NCI-H2029 treated with DMSO at 0.1 percent for 48 hours (cell line): ENCODE measurements at places on chromosomes 4 and X.

- no peak for DNase-seq
Measured at GRCh38 chr4:37445023-37445422, 200.5 kb downstream of the NWD2 start.

- DNase-seq: no peak
Measured at GRCh38 chrX:131729295-131729694, 185.4 kb downstream of the OR13H1 start.

GRCh38 chr4:86036736-86037135, 323.1 kb downstream of the MAPK10 start:
- DNase-seq: peak; percentile 72

- DNase-seq: no peak
Measured at GRCh38 chr4:150974750-150975149, 40.3 kb downstream of the LRBA start.

DNA sequence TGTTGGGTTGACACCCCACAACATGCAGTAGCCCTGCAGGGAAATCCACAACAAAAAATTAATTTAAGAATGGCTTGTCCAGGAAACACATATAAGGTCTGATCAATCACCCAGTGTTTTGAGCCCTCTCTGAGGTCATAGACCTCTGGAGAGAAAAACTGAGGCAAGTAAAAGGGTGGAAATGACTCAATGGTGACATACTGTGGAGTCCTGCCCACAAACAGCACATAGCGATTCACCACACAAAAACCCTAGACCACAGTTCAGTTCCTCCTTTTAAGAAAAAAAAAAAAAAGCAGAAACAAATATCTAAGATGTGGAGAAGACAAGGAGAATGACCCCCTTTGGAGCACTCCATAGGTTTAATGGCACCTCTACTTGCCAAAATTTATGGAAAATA, 2691.0 kb downstream of the PCDH7 start:
- no peak for DNase-seq

- DNase-seq: no peak
Measured at GRCh38 chr4:21738821-21739220, 209.8 kb downstream of the KCNIP4 start.

DNA sequence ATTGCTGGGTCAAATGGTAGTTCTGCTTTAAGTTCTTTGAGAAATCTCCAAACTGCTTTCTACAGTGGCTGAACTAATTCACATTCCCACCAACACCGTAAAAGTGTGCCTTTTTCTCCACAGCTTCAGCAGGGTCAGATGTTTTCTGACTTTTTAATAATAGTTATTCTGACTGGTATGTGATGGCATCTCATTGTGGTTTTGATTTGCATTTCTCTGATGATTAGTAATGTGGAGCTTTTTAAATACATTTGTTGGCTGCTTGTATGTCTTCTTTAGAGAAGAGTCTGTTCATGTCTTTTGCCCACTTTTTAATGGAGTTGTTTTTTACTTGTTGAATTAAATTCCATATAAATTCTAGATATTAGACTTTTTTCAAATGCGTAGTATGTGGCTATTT, 257.5 kb upstream of the ANKRD50 start:
- DNase-seq: no peak

DNA sequence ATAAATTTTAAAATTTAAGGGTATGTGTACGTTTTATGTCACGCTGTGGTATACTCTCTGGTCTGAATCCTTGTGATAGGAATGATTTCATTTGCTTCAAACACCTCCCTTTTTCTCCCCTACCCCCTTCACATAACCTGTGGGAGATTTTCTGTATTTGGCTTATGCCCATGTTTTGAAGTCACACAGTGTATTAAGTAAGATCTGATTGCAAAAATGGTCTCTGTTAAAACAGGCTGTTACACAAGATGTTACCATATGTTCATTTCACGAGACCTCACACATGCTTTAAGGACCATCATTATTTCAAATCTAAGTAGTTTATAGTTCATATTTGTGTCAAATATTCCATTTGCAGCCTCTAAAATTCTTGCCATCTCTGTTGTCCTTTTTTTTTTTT, 63.5 kb downstream of the TMEM131L start:
- no peak for DNase-seq

GRCh38 chr4:83536362-83537272, 709 bp downstream of the GPAT3 start:
- no peak for DNase-seq

- no peak for DNase-seq
Measured at GRCh38 chr4:136457577-136457976, 1074.7 kb downstream of the PCDH18 start.

DNA sequence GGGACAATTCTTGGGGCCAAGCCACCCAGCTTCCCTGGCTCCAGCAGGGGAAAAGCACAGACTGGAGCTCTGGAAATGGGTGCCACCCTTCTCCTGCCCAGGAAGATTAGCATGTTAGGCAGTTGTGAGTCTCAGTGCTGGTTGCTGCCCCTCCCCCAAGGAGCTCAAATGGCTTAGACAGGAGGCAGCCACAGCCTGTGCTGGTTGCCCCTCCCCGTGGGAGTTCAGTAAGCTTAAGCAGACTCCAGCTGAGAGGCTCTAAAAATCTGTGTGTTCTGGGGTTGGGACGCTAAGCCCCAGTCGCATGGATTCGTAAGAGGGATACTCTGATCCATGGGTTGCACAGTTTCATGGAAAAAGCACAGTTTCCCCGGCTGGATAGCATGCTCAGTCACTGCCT, 92.7 kb upstream of the NDST3 start:
- no peak for DNase-seq

GRCh38 chrX:111867236-111867635, 8.7 kb upstream of the TRPC5OS start:
- DNase-seq: no peak

DNA sequence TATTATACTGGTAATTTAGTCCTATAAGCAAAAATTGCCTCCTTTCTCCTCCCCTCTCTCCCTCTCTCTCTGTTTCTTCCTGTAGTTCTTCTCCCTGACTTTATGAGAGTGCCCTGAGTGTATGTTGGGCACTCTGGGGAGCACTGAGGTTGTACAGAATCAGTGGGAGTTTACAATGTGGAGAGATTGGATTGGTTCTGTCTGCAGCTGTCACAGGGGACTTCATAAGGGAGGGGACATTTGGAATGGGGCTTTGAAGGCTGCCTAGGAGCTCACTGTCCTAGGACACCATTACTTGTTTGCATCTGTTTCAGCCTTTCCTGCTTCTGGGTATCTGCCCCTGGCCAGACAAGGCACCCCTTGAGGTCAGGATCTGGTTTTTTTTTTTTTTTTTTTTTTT, 22.9 kb downstream of the SH3TC1 start:
- no peak for DNase-seq

GRCh38 chr4:1166509-1167243, 5.7 kb downstream of the SPON2 start:
- DNase-seq: no peak

- no peak for DNase-seq
Measured at GRCh38 chr4:142427456-142427855, 418.6 kb downstream of the INPP4B start.

DNA sequence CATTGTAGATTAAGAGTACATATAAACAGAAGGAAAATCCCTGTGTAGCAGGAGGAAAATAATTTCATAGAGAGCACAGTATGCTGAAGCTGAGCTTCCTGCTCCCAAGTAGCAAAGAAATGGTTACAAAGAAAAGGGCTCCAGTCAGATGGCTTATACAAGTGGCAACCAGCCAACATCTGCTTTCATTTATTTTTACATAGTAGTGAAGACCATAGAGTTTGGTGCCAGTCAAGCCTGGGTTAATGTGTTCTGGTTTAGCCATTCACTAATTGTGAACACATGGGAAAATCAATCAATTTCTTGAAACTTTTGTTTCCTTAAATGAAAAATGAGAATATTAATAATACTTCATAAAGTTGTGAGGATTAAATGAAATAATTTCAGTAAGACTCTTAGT, 111.3 kb upstream of the ELOVL6 start:
- no peak for DNase-seq

DNA sequence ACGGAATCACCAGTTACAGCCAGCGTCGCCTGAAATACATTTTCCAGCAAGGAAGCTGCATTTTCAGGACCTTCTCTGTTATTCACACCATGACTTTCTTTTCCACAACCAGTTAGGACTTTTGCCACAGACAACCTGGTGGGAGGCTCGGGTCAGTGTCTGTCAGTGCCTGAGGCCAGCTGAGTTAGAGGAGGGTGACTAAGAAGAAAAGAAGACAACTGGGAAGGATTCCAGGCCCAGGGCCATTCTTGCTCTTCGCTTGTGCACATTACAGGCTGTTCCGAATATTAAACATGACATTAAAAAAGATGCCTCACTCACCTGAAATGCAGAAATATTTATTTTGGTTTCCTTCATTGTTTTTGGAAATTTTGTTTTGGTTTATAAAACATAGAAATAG, 21.4 kb upstream of the CENPU start:
- no peak for DNase-seq

- no peak for DNase-seq
Measured at GRCh38 chrX:30895370-30895769, 6.3 kb upstream of the TAB3 start.

GRCh38 chr4:109690690-109691410, 12.4 kb downstream of the CASP6 start:
- DNase-seq: no peak

DNA sequence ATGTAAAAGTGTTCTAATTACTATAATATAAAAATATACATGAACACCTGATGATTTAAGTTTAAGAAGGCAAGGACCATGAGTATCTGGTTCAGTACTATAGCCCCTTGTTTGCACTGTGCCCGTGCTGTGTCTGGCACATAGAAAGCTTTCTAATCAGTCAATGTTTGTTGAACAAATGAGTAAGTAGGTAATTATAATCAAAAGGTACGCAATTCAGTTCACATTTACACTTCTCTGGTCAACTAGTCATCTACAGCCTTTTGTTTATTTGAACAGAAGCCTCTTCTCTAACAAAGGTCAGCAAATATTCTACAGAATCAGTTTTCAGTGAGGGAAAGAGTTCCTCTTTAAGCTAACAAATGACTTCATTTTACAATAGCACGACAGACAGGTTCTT, 523.3 kb downstream of the SMARCA1 start:
- peak; percentile 78 for DNase-seq
